Hippocampal formation (tissue), 2 donors: ENCODE measurements at places on chromosomes 7 and 10.

DNA sequence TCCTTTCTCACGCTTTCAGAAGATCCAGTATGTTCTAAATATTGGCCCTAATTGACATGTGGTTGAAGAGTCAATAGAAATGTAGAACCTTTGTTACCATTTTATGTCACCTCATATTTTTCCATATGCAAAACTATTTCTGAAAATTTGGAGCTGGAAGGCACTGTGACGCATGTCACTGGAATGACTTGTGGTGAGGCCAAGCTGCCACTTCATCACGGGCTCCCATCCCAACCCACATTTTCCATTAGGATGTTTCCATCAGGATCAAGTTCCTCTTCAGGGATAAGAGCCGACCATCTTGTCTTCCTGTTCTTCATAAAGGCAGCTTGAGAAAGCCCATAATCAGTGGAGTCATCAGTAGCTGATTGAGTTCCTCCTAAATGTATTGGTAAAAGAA is 1241.7 kb downstream of the GATA3 start:
- no peak for DNase-seq

- DNase-seq, result no peak
These were observed 19.8 kb downstream of the PIK3AP1 start for GRCh38 chr10:96700374-96701099.

DNA sequence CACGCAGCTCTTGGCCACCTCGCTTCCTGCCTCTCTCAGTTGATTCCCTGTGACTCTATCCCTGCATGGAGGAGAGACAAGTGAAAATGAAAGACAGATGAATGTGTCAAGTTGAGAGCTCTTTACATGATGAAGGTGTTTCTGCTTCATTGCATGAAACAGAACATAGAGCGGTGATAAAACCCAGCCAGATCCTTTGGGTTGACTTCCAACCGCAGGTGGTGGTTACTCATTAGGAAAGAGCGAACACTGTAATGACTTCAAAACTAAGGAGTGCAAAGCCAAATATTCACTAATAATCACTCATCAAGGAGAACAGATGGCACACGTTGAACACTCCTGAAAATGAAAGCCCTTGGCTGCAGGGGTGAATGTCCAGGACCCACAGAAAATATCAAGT is 31.8 kb upstream of the WDR11 start:
- no peak for DNase-seq

DNA sequence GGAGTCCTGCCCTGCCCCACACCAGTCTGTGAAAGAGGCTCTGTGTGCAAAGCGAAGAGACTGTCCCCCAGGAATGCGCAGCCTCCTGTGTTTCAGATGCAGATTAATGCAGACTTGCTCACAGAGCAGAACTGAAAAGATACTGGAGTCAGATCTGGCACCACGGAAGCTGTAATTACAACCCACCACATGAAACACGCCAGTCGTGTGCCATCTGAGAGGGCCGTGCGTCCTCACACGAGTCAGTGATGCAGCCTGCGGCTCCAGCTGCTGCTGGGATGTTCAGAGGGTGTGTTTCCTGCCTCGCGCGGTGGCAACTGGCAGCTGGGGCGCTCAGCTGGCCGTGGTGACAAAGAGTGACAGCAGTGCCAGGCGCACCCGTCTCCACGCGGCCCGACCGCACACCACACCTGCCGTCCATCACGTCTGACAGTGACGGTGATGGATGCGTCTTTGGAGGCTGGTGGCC is 50.0 kb downstream of the NKX6-2 start:
- peak; percentile 83 for DNase-seq

DNA sequence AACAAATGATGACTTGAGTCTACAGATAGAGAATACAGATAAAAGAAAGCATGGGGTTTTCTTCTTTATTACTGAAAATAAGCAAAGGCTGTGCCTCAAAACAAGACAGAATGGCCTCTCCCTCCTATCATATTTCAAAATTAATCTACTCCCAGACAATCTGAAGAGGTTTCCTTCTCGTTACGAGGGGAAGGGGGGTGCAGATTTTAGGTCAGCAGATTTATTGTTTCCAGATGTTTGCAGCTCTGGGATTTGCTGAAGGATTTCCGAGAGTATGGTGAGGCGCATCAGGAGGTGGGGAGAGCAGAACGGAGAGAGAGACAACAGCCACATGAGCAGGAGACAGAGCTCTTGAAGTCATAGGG is 89.8 kb downstream of the KIAA1549 start:
- DNase-seq, result no peak

DNA sequence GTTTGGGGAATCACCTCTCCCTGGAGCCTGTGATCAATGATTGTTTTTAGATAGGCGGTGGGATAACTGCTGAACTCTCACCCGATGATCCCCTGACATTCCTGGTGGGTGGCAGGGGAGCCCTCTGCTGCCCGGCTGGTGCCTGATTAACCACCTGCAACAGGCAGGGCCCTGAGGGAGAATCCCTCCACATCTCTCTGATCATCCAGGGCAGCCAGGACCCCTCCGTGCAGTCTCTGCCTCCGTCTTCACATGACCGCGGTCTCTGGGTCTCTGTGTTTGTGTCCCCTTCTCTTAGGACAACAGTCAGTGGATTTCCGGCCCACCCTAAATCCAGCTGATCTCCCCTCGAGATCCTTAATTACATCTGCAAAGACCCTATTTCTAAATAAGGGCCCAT is 17.4 kb downstream of the CALML5 start:
- DNase-seq, result no peak

DNA sequence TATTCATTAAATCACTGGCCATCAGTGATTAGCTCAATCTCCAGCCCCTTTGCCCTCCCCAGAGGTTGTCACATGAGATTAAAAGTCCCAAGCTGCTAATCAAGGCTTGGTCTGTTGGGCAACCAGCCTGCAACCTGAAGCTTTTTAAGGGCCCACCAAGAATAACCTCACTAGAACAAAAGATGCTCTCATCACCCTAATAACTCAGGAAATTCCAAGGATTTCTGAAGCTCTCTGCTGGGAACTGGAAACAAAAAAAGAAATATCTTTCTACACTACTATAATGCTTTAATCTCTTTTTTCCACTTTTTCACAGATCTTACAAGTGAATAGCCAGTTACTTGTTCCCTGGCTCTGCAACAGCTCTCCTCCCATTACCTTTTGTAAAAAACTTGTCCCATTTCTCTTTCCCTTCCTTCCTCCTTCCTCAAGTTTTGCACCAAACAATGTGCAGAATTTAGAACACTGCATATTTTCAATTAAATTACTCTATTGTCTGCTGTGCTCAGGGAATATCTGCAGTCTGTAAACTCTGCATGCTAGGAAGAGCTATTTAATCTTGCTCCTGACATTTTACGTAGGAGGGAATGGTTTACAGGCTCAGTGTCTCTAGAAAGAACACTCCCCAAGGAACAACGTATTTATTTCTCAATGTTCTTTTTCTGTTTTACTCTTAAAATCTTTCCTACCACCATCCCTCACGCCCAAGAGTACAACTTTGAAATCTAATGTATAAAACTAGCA is 169.1 kb downstream of the IMMP2L start:
- DNase-seq, result no peak

- DNase-seq, result no peak
These were observed 244.2 kb downstream of the KCNMA1 start for GRCh38 chr10:77393411-77393810.
